ENCODE measurements at places on chromosomes 13 and 19.
A peak's percentile ranks its signal among the peaks of the same experiment; 100 is the strongest.

GRCh38 chr13:73259061-73260017, 200.5 kb downstream of the KLF5 start:
- H3K4me3 ChIP-seq = no peak overlapping the region
- no peaks in the 10 kb centered on the region for H3K4me1 ChIP-seq
- no peaks in the 10 kb centered on the region for H3K27me3 ChIP-seq
- no peak for DNase-seq
- H3K36me3 ChIP-seq = no peaks in the 10 kb centered on the region

- no peaks in the 10 kb centered on the region for H3K4me1 ChIP-seq
- no peak overlapping the region for H3K4me3 ChIP-seq
- DNase-seq = no peak
- H3K36me3 ChIP-seq = no peaks in the 10 kb centered on the region
- no peak overlapping the region for H3K27ac ChIP-seq
- H3K27me3 ChIP-seq = no peaks in the 10 kb centered on the region
These were observed 330.8 kb downstream of the TBC1D4 start for GRCh38 chr13:75151081-75151643.

GRCh38 chr13:75493156-75493555, 11.2 kb upstream of the TBC1D4 start:
- no peaks in the 10 kb centered on the region for H3K27me3 ChIP-seq
- no peak overlapping the region for H3K27ac ChIP-seq

DNA sequence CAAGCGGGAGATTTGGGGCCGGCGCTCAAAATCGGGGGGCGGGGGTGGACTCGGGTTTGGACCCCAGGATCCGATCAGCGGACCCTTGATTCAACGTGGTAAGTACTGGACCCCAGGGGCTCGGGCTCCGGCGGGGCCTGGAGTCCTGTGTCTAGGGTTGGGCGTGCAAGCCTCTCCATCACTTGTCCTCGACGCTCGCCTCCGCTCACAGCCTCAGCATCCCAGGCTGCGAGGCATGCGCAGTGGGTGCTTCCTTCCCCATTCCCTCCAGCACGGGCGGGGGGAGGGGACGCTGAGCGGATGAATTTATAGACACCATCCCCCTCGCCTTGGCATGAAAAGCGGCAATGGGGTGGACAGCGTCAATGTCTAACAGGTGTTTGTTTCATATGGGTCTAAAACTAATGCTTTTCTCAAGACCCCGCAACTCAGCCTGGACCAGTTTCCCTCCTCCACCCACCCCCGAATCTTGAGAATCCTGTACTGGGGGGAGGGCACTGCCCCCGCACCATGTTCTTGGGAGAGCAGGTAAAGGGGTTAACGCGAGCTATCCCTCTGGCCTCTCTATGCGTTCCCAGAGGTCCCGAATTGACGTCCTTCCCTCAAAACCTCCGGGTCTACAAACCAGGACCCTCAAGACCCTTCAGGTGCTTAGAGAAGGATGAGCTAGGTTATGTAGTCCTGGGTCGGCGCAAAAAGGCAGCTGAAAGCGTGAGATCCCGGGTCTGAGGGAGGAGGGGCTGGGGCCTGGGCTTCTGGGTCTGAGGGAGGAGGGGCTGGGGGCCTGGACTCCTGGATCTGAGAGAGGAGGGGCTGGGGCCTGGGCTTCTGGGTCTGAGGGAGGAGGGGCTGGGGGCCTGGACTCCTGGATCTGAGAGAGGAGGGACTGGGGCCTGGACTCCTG, 579 bp downstream of the CPT1C start:
- H3K4me3 ChIP-seq = no peak overlapping the region
- H3K27ac ChIP-seq = no peak overlapping the region
- no peaks in the 10 kb centered on the region for H3K36me3 ChIP-seq
- peak; percentile 47 for DNase-seq
- peaks cover 25% of the 10 kb centered on the region for H3K4me1 ChIP-seq
- no peaks in the 10 kb centered on the region for H3K27me3 ChIP-seq

DNA sequence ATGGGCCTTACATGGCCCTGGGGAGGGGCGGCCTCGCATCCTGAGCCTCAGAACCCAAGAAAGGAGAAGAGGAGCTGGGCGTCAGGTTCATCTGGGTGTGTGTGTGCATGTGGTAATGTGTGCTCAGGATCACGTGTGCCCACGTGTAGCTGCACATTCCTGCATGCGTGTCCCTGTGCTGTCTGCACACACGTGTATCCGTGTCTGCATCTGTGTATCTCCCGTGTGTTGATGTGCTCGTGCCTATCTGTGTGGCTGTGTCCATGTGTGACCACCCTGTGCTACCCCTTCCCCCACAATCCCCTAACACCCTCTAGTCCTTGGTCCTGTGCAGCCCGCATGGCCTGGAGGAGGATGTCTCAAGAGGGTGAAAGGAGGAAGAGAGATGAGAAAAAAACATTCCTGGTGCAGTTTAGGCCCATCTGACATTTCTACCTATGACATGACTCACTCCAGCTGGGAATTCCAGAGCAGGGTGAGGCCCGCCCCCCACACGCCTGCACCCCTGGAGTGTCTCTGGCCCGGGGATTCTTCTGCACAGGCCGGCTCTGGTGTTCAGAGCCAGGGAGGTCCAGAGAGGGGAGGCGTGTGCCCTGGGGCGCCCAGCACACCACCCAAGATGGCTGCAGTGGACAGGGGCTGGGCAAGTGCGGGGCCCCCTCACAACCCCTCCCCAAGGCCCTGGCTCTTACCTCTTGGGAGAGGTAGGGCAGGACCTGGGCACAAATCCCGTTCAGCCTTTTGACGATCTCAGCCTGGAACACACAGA, 7.1 kb downstream of the TLE5 start:
- H3K27ac ChIP-seq = peak overlapping the region; percentile 53
- H3K36me3 ChIP-seq = peaks cover 59% of the 10 kb centered on the region
- peaks cover 34% of the 10 kb centered on the region for H3K4me1 ChIP-seq
- H3K27me3 ChIP-seq = no peaks in the 10 kb centered on the region
- H3K4me3 ChIP-seq = no peak overlapping the region
